ENCODE measurements at places on chromosomes 5 and 9.
A peak's percentile ranks its signal among the peaks of the same experiment; 100 is the strongest.

DNA sequence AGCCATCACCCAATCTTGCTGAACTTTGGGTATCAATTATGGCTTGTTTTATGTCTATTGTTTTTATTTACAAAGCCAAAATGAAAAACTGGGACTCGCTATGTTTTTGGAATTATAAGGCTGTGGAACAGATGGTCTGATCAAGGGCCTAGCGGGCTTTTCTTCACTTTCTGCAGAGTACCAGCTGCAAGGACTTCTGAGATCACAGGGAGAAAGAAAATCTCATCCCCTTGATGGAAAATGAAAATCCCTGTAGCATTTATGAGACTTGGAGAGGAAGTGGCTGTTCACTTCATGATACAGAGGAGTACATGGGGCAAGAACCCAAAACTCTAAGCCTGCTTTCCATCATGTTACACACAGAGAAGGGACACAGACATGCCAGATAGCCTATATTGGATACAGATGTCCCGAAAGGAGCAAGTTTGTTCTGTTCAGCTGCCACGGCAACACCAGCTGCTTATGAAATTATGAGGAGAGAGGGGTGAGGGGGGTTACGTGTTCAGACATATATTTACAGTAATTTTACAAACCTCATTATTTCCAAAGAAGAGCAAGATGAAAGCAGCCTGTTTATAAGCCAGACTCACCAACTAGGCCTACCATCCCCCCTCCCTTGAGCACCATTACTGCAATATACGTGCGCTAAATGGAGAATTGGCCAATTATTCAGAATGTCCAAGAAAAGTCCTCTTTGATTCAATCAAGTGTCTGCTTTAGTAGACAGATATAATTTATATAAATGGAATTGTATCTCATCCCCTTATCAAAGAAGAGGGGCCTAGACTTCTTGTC lies 220.0 kb downstream of the MARCHF11 start:
- DNase-seq: no peak

DNA sequence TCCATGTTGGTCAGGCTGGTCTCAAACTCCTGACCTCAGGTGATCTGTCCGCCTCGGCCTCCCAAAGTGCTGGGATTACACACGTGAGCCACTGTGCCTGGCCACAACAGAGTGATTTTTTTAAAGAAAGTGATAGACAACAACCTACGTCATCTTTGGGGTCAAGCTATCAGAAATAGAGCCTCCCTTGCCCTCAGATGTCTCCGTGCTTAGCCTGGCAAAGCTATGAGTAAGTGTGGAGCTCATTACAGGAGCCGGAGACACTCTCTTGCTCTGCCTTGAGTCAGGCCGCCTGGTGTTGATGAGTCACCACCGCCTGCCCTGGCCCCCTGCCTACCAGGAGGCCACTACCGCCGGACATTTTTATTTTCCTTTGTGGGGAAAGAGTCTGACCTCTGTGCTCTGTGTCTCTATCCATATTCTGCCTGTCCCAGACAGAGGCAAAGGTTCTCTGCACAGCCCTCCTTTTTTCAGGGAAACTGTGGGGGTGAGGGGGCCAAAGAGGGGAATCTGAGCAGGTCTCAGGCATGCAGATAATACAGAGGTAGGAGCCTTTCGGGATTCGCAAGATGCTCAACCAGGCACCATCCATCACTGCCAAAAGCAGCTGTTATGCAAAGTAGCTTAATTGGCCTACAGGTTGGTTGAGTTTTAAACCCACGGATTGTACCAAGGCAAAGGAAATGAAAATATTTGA lies 123.7 kb upstream of the CPEB4 start:
- DNase-seq: peak; percentile 59

DNA sequence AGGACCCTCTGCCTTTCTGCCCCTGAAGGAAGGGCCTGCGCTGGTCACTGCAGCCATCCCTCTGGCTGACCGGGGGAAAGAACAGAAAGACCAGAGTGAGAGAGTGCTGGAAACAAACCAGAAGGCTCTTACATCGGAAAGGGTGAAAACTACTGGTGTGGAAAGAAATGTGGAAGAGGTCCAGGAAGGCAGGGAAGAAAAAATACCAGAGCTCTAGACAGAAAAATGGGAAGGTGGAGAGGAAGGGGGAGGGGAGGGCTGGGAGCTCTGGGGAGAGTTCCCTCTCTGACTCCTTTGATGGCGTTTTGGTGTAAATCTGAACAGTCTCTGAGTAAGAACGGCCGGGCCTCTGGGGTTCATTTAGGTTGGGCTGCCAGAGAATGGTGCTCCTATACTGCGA lies 47.7 kb downstream of the COL23A1 start:
- no peak for DNase-seq

GRCh38 chr9:107054146-107054545 lies 191.2 kb downstream of the ZNF462 start:
- DNase-seq: no peak

DNA sequence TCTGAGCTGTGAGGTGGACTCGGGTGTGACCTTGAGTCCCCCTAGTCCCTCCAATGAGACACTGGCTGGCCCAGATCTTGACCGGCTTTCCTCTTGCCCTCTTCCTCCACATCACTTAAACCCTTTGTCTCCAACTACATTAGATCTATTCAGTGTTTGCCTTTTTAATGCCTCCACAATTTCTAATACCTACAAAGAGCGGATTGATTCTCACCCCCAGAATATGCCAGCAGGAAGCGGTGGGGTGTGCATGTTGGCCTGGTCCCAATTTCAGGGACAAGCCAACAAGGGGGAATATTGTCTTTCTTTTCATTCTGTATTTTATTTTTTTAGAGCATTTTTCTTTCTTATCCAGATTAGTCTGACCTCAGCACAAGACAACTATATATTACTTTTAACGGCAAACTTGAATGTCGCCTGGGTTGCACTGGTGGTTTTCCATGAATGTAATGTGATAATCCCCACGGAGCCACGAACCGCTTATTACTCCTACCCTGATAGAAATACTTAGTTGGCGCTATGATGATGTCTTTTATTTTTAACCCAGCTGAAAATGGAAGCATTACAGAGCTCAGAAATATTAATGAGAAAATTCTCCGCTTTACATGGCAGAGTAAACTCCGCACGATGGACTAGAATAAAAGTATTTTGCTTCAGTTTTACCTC lies 68.5 kb upstream of the MYO10 start:
- DNase-seq: no peak

GRCh38 chr5:16459451-16459850 lies 6.1 kb downstream of the ZNF622 start:
- DNase-seq: no peak

- DNase-seq: no peak
Observed at GRCh38 chr9:127980060-127980705, 606 bp downstream of the EEIG1 start.

- no peak for DNase-seq
Observed at GRCh38 chr5:81134066-81134465, 99.1 kb upstream of the CKMT2 start.

DNA sequence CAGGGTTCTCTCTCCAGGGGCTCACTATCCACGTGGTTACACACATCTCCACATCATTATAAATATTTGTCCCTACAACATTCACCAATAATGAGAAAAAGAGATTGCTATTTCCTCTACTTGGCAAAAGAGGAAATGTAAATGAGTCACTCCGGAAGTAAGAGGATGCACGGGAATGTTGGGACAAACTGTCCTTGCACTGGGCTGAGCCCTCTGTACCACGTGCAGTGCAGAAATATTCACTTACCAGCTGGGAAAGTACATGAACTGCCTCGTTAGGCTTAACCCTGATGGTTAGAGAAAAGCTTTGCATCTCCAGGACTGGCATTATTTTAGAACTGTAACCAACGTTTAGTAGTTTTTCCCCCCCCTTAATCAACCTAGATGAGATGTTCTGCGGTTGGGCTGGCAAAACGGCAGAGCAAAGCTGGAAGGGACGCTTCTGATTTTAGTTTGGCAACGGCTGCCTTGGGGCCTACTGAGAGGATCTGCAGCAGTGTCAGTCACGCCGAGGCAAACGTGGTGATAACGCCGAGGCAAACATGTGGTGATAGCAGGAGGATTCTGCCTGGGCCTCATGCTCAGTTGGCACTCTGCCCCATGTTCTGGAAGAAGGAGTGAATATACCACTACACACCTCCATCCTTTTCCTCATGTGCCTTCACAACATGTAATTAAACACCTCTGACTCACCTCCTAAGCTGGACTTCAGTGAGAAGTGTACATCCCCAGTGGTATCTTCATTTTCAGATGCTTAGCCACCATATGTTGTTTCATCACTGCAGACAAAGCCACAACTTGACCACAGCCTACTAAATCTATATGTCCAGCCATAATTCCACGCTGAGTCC lies 661.4 kb upstream of the KLF4 start:
- DNase-seq: peak; percentile 50

- no peak for DNase-seq
Observed at GRCh38 chr9:71594541-71594940, 173.8 kb downstream of the CEMIP2 start.

DNA sequence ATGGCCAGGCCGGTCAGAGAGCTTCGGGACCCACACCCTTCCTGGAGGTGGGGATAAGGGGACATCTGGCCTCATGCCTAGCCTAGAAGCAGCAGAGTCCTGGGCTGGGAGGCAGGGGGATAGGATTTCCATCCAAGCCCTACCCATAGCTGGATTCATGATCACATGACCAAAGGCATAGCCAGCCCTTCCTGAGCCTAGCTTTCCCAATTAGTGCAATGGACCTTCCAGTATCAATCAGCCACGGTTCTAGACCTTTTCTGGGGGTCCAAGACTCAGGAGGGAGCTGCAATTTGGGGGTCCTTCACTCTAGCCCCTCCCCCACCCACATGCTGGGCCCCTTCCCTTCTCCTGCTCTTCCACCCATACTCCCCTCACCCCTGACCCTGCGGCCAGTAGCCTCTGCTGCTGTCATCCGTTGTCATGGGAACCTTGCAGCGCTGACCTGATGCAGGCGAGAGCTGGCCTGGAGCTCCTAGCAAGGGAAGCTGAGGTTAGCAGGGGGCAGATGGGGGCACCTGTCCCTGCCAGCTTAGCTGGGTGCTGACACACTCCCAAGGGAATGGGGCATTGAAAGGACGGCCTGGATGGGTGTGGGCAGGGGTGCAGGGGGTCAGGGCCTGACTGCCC lies 44.6 kb downstream of the CXXC5 start:
- no peak for DNase-seq

DNA sequence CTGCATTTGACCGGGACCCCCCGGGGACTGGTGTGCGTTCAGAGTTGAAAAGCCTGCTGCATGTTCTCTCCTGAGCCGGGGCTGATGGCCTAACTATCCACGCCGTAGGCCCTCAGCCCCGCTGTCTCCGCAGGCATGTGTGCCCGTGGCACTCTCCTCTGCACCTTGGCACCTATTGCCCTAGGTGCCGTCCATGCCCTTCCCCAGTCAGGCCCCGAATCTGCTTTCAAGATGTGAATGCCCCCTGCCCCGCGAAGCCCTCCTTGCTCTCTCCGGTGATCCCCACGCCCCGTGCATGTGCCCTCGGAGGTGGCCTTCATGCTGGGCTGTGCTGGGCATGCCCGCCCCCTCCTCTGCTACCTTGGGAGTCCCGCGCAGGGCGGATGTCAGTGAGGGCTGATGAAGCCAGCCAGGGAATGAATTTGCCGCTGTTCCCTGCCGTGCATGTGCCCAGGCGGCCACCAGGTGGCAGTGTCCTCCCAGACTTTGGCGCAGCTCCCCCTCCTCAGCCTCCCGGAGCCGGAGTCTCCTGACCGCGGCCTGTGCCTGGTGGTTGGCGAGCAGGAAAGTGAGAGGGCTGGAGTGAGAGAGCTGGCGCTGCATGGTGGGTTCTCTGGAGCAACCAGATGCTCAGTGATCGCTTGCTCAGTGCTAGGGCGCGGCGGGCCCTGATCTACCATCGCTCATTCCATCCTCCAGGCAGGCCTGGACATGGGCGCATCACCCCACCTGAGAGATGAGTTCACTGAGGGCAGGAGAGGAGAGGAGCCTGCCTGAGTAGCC lies 112.9 kb upstream of the LMX1B start:
- DNase-seq: no peak

Data from HS-27A (cell line).